ENCODE measurements at places on chromosomes 6 and 20.

DNA sequence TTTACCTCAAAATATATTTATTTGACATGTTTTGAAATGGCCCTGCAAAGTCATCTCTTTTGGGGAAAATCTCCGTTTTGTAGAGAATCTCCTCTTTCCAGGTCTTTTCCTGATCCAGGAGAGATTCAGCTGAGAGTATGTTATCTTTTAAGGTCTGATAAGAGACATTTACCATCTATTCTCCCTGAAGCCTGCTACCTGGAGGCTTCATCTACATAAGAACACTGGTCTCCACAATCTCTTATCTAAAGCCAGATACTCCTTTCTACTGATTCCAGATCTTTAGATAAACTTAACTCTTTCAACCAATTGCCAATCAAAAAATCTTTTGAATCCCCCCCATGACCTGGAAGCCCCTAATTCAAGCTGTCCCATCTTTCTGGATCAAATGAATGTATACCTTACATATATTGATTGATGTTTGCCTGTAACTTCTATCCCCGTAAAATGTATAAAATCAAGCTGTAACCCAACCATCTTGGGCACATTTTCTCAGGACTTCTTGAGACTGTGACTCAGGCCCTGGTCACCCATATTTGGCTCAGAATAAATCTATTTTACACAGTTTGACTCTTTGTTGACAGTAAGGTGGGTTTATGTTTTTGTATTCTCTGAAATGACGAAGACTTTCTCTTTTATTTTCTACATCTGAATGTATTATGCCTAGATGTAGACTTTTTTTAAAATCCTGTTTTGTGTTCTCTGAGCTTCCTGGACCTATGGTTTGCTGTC is 95.5 kb downstream of the ECT2L start:
- DNase-seq, result no peak

- DNase-seq, result no peak
These were observed 3.6 kb downstream of the PPP1R10 start for GRCh38 chr6:30613251-30614043.

GRCh38 chr6:11214084-11214833 is 18.2 kb downstream of the NEDD9 start:
- no peak for DNase-seq

DNA sequence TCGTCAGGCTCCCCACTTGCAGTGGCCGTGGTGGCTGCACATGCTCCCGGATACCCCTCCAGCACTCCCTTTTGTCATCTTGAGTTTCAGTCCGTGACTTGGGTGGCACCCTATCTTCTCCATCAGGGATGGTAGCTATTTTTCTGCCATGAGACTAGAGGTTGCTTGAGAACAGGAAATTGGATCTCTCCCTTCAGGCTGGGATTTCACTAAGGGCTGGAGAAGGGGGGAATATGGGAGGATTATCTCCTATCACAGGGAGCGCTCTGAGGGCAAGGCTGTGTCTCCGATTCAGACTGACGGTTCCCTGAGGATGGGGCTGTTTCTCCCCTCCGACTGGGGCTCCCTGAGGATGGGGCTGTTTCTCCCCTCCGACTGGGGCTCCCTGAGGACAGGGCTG is 123.1 kb downstream of the MRPL14 start:
- no peak for DNase-seq

- DNase-seq, result no peak
These were observed 26.2 kb downstream of the NOX3 start for GRCh38 chr6:155429321-155429893.

Data from CD4-positive, alpha-beta T cell treated with Interleukin-6 for 4 hours (primary cell).